ENCODE measurements at places on chromosomes 1 and 21.

DNA sequence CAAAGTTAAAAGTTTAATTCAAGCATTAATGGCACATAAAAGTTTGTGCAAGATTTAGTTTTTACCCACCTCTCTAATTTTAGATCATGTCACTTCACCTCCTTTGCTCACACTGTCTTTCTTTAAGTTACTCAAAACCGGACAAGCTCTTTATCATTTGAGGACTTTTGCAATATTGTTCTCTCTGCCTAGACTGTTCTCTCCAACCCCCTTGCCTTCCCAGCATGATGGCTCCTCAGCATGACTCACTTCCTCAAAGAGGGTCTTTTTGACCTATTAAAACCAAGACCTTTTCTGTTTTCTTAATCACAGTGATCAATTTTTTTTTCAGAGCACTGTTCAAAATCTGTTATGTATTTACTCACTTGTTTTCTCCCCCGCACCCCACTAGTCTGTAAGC is 61.3 kb downstream of the XKR8 start:
- DNase-seq, result no peak

GRCh38 chr21:37087188-37087587 is 14.1 kb downstream of the TTC3 start:
- DNase-seq, result no peak

GRCh38 chr21:28177124-28177523 is 815.6 kb downstream of the LTN1 start:
- DNase-seq, result no peak

GRCh38 chr1:10744654-10745238 is 51.7 kb downstream of the CASZ1 start:
- no peak for DNase-seq

DNA sequence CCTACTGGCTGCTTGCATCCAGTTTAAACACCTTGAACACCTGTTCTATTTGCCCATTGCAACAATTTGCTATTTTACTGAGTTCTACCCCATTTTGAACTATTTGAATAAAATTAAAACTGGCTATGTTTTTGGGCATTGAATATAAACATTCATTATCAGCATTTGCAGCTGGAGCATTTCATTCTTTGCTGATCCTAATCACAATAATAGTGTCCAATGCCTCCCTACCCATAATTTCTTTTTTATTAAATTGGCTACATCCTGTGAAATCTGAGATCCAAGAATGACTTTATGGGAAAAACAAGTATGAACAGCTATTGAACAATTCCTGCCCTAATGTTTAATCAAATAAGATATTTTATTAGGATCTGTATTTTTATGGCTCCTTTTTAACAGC is 447.9 kb downstream of the PLA2G4A start:
- no peak for DNase-seq

DNA sequence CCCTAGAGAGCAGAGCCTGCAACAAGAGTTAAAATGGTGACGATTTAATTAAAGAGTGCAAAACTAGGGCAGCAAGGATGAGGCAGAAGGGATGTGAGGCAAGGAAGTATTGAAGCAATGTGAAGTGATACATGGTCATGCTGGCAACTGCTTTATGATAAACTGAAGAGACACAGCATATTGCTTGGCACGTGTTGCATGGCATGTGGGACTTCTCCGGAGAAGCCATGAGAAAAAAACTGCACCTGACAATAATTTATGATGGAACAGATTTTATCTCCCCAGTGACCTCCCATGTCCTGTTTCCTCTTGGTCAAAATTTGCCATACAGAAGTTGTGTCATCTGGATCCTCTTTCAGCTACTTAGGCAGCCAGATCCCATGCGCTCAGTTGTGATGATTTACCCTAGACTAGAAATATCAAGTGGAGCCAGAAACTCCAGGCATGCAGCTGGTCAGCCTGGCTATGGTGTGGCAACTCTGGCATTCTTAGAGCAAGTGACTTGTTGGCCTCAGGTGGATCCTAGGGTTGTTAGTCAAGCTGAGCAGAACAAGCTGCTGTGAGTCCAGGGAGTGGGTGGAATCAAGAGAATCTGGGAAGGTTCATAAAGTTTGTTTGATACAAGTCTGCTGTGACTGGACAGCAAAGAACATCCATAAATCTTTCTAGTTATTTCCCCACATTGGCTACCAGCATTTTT is 611.4 kb upstream of the USP24 start:
- DNase-seq, result no peak

DNA sequence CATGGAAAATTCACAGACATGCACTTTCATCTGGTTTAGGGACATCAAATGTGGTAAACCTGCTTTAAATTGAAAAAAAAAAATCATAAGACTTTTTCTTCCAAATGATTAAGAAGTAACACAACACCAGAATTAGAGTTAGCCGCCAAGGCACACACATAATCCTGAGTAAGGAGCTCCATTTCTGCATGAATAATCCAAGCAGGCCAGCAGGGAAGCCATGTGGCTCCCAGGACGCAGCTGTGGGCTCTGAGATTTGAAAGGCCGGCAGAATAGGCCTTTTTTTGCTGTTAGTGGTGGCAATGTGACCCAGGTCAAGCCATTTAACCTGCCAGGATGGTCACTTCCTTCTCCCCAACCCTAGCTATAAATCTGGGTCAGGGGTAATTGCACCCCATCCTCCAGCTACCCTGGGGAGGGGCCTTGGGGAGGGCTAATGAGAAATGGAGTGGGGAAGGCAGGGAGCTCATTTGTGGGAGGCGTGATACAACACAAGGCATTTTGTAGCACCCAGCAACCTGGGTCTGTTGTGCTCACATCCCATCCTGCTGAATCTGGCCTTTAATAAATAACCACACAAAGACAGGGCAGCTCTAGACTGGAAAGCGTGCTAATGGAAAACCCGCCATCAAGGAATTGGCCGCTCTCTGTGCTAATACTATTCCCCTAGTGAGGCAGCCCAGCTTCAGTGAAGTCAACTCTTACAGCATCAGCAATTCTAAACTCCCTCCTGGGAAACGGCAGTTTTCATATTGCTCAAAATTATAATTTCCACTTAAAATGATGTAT is 178.5 kb downstream of the RHOU start:
- DNase-seq, result no peak

DNA sequence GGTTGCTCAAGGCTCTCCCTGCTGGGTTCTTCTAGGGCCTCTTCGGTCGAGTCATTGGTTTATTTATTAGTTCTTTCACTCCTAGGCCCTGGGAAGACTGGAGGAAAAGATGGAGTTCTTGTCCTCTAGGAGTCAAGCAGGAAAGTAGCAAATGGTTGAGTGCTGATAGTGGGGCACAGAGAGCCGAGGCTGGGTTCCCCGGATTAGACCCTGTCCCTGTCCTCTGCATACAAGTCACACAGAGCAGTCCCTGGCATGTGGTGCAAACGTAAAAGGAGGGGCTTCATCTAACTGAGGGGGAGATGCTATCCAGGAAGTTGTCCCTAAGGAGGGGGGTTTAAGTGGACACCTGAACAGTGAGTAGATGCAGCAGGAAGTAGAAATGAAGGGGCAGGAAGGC is 19.2 kb upstream of the KCNE2 start:
- DNase-seq, result no peak

DNA sequence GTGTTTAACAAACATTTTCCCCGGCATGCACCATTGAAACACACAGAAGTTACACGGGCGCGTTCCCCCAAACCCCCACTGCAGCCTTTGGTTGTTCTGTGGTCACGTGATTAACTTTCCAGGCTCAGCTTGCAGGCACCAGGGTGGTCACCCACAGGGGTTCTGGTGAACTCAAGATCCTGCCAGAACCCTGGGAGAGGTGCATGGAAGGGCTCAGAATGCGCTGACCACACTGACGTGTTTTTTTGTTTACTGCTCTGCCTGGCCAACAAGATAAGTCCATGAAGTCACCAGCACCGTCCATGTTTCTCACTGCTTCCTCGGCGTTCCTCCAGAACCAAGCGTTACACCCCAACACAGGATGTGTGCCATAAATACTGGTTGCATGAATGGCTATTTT is 229.5 kb upstream of the VAMP3 start:
- no peak for DNase-seq

- DNase-seq, result no peak
These were observed 22.5 kb downstream of the RHBDL2 start for GRCh38 chr1:38919130-38919529.

DNA sequence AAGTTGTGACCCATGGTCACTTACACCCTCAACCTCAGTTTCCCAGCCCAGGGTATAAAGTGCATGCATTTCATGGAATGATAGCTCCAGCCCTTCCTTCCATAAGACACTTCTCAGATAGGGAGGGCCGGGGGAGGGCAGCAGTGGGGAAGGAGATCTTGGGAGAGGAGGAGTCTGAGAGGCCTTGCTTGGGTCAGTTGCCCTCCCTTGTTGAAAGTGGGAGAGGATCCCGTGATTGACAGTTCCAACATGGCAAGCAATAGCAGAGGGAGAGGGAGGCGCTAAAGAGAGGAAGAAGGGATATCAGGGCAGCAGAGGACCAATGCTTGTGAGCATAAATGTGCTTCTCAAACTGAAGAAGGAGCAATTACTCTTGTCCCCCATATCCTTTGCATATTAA is 244.4 kb downstream of the CHRM3 start:
- no peak for DNase-seq

GRCh38 chr1:203034422-203035110 is 8.3 kb downstream of the PPFIA4 start:
- DNase-seq, result no peak

- DNase-seq, result no peak
These were observed 2.8 kb downstream of the RFX5 start for GRCh38 chr1:151344291-151344690.

DNA sequence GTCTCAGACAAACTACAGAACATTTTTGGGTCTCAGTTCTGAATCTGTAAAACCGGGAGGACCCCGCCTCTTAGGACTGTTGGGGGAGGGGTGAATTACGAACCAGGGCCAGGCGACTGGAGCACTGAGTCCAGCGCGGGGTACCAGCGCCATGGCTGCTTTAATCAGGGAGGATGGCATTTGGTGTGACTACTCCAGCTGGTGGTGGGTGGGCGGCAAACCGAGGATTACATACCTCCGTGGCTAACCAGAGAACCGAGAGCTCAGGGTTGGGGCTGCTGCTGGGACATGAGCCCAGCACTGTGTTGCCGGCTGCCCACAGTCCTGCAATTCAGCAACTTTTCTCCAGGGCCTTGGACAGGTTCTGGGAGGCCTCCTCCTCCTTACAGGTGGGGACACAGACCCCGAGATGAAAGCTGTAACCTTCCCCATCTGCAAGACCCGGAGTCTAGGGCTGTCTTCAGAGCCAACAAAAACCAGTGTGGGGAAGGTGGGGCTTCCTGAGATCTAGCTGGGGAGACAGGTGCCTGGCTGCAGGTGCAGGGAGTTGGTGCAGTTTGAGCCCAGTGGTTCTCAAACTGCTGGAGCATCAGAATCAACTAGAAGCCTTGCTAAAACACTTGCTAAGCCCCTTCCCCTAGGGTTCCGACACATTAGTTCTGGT is 273.5 kb downstream of the FOXD2 start:
- DNase-seq, result no peak

- DNase-seq, result peak; percentile 90
These were observed 34.6 kb upstream of the SLC45A1 start for GRCh38 chr1:8283058-8283884.

- DNase-seq, result peak; percentile 21
These were observed 415.9 kb downstream of the PLA2G4A start for GRCh38 chr1:187244623-187245022.
